ENCODE measurements at places on chromosomes 1 and 21.
A peak's percentile ranks its signal among the peaks of the same experiment; 100 is the strongest.

DNA sequence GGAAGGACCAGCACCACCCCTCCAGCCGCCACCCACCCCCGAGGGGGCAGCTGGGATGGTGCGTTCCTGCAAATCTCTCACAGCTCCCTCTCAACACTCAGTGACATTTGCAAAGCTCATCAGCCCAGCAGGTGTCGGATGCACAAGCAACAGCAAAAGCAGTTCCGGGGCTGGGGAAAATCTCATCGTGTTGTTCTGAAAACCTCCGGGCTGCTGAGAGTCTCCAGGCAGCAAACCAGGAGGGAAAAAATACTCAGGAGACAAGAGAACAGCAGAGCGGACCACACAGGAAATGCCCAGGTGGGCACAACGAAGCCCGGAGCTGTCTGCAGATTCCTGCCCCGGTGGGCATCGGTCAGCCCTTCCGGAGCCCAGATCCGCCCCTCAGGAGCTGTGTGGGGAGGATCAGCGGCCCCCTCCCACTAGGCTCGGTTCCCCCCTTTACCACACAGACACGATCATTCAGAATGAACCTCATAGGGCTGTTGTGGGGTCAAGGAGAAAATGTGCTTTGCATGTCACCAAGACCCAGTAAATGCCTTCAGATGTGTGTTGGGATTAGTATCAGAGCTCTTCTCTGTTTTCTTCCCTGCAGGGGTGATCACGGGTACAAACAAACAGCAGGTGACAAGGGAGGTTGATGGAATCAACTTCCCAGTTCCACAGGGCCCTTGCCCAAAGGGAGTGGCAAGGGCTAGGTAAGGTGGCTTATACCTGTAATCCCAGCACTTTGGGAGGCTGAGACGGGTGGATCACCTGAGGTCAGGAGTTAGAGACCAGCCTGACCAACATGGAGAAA is 127.0 kb upstream of the TIAM1 start:
- DNase-seq, result no peak

DNA sequence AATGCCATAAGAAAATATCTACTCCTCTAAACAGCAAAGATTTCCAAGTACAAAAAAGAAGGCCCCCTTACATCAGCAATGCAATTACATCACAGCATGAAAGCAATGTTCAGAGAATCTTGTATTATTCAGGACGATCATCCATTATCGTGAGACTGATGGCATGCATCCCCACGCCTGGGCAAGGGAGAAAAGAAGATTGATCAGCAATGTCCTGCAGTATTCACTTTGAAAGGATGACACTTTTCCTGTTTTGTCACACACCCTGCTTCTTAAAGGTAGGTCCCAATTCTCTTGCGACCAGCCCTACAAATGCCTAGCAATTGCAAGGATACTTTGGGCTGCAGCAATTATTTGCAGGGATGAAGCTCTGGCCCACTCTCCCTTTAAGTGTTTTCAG is 108.7 kb downstream of the TOMM20 start:
- peak; percentile 25 for DNase-seq

DNA sequence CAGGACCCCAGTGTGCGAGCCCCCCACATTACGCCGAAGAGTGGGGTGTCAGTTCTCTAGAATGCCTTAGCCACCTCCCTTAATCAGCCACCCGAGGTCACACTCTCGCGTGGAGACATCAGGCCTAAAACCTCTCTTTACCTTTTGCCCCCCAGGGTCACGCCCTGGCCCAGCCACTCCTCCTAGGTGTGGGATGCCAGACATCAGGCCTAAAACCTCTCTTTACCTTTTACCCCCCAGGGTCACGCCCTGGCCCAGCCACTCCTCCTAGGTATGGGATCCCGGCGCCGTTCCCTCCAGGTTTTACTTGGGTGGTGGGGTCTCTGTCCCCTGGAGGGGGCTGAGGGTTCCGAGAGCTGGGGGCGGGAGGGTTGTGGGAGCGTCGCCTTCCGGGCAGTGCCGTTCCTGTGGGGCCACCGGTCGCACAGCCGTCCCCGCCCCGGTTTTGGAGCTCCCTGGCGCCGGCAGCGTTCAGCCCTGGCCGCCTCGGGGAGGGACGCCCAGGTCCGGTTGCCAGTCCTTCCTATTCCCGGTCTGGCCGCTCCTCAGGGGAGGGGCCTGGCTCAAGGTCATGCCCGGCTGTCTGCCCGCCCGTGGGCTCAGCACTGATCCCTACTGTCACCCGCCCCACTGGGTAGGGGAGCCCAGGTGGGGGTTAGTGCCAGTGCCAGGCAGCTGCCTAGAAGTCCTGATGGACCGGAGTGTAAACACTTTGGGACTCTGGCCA is 882 bp downstream of the VPS13D start:
- peak; percentile 62 for DNase-seq

DNA sequence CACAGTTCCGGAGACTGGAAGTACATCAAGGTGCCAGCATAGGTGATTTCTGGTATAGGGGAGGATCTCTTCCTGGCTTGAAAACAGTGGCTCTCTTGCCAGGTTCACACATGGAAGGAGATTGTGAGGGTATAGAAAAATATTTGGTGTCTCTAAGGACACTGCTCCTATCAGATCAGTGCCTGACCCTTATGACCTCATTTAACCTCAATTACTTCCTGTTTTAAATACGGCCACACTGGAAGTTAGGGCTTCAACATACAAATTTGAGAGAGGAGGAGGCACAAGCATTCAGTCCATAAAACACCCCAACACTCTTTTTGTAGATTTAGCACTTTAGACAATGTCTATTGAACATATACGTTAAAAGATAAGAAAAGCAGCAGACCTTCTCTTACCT is 37.0 kb downstream of the COL6A1 start:
- DNase-seq, result no peak

GRCh38 chr1:53323316-53323715 is 4.6 kb downstream of the LRP8 start:
- DNase-seq, result no peak

DNA sequence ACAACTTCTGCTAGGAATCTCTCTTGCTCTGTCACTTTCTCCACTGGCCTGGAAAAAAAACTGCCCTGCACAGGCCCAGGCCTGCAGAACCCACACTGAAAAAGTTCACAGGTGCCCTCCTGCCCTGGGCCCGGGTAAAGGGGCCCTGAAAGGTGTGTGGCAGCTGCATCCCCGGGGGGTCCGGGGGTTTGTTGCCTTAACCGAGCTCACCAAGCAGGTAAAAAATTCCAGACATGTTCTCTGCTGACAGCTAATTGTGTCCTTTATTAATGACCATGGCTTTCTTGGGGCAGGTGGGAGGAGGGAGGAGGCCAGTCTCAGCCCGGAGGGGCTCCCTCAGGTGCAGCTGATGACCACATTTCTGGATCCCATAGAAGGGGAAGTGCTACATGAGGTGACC is 122.9 kb downstream of the LACTBL1 start:
- DNase-seq, result no peak

DNA sequence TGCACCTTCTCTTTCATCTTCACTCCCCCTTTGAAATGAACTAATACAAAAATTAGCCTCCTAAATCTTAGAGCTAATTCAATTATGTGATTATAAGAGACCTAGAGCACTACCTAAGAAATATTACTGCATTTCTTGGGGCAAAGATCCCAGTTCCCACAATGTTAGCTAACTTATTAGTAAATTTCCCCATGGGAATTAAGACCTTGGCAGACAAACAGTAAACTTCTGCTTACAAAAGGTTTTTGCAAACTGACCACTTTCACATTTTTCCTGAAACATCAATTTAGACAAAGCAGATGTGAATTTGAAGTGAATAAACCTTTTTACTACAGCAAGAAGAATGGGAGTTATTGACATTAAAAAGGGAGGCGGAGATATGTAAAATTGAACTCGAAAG is 34.6 kb upstream of the LHX8 start:
- no peak for DNase-seq

GRCh38 chr1:235767795-235768194 is 98.9 kb downstream of the LYST start:
- DNase-seq, result no peak

DNA sequence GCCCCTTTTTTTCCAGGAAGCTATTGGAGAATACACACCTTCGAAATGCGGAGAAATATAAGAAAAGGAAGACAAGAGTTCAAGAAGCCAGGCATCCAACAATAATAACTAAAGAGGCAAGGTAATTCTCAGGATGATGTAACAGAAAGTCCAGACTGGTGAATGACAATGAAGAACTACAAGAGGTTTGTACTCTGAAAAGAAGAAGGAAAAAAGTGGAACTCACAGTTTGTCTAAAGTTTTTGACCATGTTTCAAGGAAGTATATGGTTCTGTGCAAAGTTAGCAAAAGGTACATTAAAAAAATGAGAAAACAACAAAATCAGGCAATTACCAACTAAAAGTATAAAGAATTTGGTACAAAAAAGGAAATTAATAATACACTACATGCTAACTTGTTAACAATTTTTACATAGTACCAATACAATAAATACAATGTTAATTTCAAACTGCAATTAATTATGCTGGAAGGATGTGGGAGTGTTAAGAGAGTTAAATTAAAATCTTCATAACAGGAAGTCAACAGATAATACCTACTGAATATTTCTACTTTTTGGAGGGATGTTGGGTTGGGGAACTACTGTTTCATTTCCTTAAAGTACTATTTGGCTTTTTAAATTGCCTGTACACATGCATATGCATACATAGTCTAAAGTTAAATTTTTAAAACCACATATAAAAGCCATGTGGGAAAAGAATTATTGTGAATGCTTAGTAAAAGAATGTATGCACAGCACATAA is 12.9 kb upstream of the CD55 start:
- no peak for DNase-seq

- DNase-seq, result no peak
These were observed 182.1 kb downstream of the ETS2 start for GRCh38 chr21:38987633-38988508.

- DNase-seq, result no peak
These were observed 56.8 kb downstream of the ZBTB17 start for GRCh38 chr1:15918962-15919715.

- DNase-seq, result no peak
These were observed 23.3 kb downstream of the H3-3A start for GRCh38 chr1:226085675-226086285.

DNA sequence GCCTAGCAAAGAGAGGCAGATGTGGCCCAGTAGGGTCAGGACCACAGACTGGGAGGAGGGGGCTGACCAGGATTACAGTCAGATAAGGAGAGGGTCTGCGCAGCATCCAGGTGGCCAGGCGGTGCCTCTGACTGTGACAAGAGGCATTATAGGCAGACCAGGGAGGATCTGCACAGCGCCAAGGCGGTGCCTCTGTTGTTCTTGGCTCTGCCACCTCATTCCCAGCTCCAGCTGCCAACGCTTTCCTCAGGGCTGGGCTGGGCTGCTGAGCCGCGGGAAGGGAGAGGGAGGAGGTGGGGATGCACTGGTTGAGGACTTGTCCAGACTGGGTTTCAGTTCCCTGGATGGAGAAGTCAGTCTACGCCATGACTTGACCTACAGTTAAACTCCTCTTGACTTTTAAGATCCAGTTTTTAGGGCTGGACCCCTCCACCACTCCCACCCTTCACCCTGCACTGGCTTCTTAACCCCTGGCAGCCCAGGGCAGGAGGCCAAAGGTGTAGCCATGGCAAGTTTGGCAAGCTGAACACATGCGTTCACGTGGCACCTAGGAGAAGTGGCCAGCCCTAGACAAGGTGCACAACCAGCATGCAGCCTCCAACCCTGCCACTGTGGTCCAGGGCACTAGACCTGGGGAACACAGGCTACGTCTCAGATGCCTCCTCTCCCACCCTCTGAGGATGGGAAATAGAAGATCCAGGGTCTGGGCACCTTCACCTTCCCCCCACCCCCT is 4.5 kb upstream of the CRABP2 start:
- DNase-seq, result peak; percentile 74

DNA sequence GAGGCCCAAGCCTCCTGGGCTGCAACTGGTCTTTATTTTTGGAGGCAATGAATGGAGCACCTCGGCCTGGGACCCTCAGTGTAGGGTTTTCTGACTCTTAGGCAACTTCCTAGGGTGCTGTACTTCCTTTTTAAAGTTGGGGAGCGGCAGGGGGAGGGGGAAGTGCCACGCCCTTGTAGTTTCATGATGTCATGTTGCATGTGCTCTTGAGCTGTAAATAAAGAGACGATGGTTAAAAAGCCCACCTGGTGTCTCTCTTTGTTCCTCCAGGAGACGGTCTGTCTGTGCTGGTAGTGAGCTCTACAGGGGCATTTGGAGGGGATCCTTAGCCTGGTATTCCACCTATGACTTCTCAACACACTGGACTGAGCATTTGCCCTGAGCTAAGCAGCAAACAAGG is 10.3 kb upstream of the AGTRAP start:
- DNase-seq, result no peak

DNA sequence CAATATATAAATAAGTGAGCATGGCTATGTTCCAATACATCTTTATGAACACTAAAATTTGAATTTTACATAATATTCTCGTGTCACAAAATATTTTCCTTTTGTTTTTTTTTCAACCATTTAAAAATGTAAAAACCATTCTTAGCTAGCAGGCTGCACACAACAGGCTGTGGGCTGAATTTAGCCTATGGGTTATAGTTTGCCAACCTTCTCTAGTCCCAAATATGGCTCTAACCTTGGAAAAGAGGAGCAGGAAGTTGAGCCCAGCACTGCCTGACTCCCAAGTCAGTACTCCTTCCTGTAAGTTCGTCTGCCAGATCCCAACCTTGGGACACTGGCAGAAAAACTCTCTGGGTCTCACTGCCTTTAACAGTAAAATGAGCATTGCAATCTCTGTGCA is 13.4 kb downstream of the C1QB start:
- DNase-seq, result no peak

GRCh38 chr1:221759436-221759835 is 17.5 kb upstream of the DUSP10 start:
- no peak for DNase-seq

- DNase-seq, result no peak
These were observed at the start of gene CROCC for GRCh38 chr1:16921391-16922185. TSS of gene CROCC (plus strand) at chr1:16921931. CDS start at chr1:16922019, 88 bp downstream.

DNA sequence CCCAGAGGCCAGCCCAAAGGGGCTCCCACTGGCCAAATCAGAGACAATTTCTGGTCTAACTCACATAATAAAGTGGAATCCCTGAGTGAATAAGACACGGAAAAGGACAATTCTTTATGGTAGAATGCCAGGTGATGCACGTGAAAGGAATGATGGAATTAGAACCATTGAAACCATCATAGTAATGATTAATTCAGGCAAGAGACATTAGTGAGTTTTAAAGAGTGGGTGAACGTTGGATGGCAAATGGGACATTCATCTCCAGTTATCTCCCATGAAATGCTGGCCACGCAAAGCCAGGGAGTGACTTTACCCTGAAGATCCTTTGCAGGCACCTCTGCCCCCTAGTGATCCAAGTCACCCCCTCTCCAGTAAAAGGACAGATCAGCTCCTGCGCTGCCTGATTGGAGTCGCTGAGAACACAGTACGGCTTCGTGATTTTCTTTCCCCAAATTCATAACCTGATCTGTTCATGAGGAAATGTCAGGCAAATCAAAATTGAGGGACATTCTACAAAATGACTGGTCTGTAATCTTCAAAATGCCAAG is 87.5 kb downstream of the AJAP1 start:
- no peak for DNase-seq

DNA sequence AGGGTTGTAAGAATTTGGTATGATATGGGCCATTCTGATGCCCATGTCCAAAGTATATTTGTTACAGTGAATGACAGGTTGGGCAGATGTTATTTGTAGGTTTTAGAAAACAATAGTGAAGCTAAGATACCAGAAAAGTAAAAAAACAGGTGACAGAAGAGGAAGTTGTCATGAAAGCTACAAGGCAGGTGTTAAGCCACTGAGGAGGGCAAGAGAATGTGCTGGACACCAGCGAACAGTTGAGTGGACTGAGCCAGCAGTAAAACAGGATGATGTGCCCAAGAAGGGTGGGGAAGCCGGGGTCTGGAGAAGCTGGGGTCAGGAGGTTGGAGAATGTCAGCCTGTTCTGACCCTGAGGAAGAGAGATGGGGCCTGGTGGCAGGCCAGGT is 83.3 kb downstream of the DTL start:
- DNase-seq, result no peak
